ENCODE measurements at places on chromosomes 4 and X.

DNA sequence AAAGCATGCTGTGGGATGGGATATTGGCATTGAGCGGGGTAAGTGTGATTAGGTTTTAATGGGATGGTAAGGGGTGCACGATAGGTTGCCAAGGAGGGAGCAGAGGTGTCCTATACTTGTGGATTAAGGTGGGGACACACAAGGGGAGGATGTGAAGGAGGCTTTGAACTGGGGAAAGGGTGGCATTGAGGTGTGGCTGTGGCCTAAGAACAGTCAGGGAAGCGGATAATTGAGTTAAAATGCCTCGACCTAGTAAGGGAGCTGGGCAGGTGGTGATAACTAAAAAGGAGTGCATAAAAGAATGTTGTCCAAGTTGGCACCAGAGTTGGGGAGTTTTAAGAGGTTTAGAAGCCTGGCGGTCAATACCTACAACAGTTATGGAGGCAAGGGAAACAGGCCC is 17.5 kb downstream of the KLKB1 start:
- no peak for DNase-seq

DNA sequence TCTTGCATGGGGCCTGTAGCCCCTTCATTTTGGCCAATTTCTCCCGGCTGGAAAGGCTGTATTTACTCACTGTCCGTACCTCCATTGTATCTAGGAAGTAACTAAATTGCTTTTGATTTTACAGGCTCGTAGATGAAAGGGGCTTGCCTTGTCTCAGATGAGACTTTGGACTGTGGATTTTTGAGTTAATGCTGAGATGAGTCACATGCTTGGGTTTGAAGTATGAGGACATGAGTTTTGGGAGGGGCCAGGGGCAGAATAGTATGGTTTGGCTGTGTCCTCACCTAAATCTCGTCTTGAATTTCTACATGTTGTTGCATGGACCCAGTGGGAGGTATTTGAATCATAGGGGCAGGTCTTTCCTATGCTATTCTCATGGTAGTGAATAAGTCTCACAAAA is 407.6 kb upstream of the NDST3 start:
- DNase-seq, result no peak

- DNase-seq, result no peak
Observed at GRCh38 chr4:183407635-183408464, 36.6 kb upstream of the CDKN2AIP start.

GRCh38 chrX:38935561-38935960 is 134.3 kb downstream of the MID1IP1 start:
- DNase-seq, result no peak

DNA sequence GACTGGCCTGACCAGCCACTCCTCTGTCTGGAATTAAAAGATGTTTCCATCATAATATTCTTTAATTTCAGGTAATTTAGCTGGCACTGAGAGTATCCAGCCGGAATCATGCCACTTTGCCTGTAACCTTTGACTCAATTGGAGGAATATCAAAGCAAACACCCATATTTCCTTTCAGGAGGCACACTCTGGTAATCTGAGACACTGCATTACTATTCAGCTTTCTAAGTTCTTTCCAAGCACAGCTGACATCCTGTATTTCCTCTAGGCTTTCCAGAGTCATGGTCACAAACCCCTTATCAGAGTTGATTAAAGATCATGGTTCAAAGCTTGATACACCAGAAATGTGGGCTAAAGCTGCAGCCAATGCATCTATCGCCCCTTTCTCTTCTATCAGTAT is 29.3 kb downstream of the INTS12 start:
- DNase-seq, result no peak

DNA sequence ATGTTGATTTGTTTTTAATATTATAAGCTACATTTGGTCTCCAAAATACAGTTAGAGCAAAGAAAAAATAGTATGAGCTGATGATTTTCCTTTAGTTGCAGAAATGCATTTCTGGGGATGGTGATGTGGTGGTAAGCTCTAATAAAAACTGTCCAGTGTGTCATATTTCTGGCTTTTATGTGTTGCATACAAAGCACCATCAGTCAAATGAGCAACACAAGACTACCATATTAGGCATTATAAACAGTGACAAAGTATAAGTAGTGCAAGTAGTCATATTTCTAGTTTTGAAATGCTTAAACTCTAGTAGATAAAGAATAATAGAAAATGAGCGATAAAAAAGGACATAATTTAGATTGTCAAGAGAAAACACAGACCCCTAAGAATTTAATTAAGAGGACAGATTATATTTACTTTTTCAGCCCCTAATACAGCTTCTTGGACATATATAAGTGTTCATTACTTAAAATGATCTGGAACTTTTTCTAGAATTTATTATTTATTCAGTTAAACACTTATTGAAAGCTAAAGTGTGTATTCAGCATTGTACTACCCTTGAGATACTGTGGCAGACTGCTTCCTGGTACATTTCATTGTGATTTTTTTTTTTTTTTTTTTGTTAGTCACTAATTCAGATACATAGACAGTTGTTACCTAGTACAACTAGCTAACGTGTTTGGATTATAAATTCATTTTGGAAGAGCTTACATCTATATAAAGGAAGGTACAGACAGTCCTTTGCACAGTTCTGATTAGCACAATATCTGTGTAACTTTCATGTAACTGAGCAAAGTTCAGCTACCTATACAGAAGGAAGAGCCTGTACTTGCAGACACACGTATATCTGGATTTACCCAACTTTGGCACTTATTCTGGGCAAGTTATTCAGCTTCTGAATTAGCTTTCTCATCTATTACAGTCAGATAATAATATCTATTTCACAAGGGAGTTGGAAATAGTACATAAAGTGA is 22.3 kb downstream of the RAP1GDS1 start:
- DNase-seq, result no peak

DNA sequence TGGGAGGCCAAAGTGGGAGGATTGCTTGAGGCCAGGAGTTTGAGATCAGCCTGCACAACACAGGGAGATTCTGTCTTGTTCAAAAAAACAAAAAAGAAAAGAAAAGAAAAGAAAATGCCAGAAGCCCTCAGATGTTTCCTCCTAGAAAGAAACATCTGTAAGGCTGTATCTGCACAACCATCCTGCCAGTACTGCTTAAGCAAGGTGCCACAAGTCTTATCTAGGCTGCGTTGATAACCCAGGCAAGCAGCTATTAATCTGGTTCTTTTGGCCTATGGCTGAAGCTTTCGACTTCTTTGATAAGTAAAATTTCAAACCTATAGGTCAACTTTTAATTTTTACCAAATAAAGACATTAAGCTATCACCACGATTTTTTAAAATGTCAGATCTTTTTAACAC is 3.1 kb downstream of the COX18 start:
- no peak for DNase-seq

GRCh38 chrX:11949291-11949690 is 189.0 kb upstream of the FRMPD4 start:
- DNase-seq, result no peak

GRCh38 chrX:16464369-16464768 is 185.6 kb upstream of the S100G start:
- no peak for DNase-seq

- DNase-seq, result no peak
Observed at GRCh38 chrX:6029014-6029413, 199.7 kb downstream of the NLGN4X start.

DNA sequence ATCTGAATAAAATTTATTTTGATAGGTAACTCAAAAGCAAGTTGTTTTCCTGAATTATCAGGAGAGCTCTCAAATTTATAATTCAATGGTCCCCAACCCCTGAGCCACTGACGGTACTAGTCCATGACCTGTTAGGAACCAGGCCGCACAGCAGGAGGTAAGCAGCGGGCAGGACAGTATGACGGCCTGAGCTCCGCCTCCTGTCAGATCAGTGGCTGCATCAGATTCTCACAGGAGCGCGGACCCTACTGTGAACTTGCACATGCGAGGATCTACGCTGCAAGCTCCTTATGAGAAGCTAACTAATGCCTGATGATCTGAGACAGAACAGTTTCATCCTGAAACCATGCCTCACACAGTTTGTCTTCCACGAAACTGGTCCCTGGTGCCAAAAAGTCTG is 37.9 kb upstream of the SEC24B start:
- no peak for DNase-seq

- DNase-seq, result no peak
Observed at GRCh38 chr4:65645185-65645584, 25.1 kb downstream of the EPHA5 start.

DNA sequence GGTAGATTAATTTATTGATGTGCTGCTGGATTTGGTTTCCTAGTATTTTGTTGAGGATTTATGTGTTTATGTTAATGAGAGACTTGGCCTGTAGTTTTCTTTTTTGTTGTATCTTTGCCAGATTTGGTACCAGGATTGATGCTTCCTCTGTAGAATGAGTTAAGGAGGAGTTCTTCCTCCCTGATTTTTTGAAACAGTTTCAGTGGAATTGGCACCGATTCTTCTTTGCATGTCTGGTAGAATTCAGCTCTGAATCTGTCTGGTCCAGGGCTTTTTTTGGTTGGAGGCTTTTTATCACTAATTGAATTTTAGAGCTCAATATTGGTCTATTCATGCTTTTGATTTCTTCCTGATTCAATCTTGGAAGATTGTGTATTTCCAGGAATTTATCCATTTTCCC is 174.0 kb upstream of the NDST4 start:
- no peak for DNase-seq

DNA sequence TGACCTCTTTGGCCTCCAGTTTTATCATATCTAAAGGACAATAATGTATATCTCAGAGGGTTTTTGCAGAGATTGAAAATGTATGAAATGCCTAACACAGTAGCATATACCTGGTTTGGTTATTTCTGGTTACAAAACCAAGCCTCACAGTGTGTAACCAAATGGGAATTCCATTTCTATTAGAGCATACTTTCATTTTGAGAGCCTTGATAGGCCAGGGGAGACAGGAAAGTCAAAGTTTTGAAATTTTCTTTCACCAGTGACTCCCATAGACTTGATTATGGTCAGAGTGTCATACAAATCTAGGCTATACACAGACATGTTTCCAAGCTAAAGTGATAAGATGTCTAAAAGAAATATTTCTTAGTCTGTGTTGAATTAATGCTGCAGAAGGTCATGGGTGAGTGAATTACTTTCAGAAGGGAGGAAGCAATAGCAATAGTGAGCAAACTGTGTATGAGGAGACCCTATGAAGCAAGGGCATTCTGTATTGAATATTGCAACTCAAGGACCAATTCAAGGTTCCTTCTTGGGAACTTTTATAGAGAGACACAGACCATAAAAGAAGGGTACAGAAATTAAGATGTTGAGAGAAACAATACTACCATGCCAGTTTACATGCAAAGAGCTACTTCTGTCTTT is 151.1 kb downstream of the PDE5A start:
- no peak for DNase-seq

- no peak for DNase-seq
Observed at GRCh38 chr4:1203026-1203616, 30.7 kb upstream of the SPON2 start.

DNA sequence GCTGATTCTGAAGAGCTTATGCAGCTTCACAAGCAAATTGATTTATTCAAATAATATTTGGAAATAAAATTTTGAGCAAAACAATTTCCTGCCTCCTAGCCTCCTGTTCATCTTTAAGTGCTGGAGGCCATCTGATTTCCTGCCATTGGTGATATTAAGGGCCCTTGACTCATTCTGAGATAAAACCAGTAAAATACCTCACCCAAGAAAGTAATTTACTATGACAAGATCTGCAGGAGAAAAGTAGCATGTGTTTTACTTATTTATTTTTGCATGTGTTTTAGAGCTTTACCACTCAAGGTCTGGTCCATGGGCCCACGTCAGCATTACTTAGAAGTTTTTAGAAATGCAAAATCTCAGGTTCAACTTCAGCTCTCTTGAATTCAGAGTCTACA is 67.7 kb downstream of the DCLK2 start:
- DNase-seq, result no peak

- DNase-seq, result no peak
Observed at GRCh38 chrX:10902001-10902400, 209.1 kb upstream of the HCCS start.

GRCh38 chrX:30822068-30822681 is 66.9 kb downstream of the TAB3 start:
- no peak for DNase-seq

DNA sequence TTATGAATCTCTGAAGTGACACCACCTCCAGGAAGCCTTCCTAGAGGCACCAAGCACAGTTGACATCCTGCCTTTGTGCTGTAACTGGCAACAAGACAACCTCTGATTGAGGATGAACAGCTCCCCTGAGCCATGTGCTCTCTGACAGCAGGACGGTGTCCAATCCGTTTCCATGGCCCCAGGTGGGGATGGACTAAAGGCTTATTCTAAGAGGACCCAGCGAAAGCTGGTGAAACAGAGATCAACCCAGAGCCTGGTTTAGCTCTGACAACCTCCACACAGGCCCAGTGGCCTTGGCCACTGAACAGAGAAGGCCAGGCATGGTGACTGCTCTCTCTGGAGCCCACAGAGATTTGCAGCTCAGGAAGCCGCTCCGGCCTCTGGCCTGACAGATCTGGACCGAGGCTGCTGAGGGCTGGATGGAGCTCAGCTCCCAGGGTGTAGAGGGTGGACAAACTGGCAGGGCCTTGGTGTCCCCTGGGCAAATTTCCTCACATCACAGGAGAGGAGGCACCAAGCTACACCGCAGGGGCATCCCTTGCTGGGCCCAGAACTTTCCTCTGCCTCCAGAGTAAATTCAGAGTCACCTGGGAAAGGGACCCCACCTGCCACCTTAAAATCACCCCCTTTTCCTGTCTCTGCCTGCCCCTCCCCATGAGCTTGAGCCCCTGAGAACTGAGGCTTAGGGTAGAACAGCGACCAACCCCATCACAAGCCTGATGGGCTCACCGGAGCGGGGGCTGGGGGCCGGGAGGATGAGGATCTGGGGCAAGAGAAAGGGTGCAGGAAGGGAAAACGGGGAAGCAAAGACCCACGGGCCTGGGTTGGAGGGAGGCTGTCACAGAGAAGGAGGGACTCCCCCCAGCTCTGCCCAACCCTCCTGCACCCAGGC is 40.2 kb downstream of the HMX1 start:
- DNase-seq, result no peak

DNA sequence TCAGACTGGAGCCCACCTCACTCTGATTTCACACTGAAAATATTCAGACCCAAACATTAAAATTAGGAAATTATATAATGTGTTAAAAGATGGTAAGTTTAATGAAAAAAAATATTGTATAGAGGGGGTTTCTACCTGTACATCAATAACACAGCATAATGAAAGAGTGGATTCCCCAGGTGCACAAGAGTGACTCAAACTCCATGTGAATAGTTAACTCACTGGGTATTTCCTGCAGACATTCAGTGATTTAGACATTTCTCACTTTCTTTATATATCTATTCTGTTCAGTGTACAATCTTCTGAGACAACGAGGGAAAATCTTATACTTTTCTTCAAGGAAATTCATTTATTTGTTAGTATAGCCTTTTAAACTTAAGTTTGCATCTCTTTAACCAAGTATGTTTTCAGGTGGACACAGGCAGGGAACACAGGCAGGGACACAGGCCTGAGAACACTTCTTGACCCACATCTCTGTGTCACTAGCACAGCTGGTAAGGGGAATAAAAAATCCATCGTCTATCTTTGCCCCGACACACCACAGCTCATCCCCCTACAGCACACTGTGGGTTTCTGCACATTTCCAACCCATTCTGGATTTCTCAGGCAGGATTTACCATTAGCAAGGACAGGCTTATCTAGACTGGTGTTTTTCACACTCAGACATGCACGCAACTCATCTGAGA is 525.5 kb upstream of the BOD1L1 start:
- DNase-seq, result no peak

GRCh38 chr4:161892951-161893350 is 270.8 kb downstream of the FSTL5 start:
- DNase-seq, result no peak

Measured in hepatic stellate cell (primary cell).